ENCODE measurements at places on chromosomes 1 and 21.

- no peak for DNase-seq
Observed at GRCh38 chr1:47578026-47578720, 140.3 kb downstream of the FOXD2 start.

- no peak for DNase-seq
Observed at GRCh38 chr1:115400426-115400825, 62.4 kb upstream of the NGF start.

DNA sequence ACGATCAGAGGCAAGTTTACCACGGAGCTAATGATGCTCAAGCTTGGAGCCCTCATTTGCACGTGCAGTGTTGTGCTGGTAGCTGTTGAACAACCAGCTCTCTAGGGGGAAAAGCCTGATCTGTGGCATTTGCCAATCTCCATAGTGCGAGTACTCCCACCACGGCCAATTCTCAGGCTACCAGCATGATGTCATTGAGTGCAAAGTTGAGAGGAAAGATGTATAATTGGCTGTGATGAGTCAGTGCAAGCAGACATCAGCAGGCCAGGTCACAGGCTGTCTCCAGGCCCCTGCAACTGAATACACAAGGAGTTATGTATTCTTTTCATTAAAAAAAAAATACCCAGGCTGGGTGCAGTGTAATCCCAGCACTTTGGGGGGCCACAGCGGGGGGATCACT, 233.1 kb upstream of the VAMP3 start:
- no peak for DNase-seq

- no peak for DNase-seq
Observed at GRCh38 chr1:20137604-20138003, 1.5 kb upstream of the PLA2G2F start.

GRCh38 chr1:200103966-200104583, 76.6 kb downstream of the NR5A2 start:
- no peak for DNase-seq

DNA sequence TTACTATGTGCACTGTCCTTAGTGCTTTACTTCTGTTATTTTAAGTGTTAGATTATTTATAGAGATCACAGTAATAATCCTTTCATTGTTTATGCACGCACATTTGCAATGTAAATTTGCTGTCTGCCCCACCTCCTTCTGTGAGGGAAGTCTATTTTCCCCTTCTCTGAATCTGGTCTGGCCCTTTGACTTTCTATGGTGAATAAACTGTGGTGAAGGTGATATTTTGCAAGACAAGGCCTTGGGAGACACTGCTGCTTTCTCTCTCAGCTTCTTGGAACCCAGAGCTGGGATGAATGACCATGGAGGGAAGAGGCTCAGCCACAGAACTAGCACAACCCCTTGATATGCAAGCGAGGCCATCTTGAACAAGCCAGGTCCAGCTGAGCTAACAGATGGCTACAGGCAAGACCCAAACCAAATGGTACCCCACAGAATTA, 156.3 kb downstream of the ST6GALNAC3 start:
- DNase-seq, result no peak

GRCh38 chr1:223338811-223339746, 24.9 kb downstream of the SUSD4 start:
- no peak for DNase-seq

GRCh38 chr1:232302376-232303221, 327.3 kb downstream of the SIPA1L2 start:
- DNase-seq, result no peak

GRCh38 chr1:23796466-23797271, 3.9 kb downstream of the GALE start:
- no peak for DNase-seq

DNA sequence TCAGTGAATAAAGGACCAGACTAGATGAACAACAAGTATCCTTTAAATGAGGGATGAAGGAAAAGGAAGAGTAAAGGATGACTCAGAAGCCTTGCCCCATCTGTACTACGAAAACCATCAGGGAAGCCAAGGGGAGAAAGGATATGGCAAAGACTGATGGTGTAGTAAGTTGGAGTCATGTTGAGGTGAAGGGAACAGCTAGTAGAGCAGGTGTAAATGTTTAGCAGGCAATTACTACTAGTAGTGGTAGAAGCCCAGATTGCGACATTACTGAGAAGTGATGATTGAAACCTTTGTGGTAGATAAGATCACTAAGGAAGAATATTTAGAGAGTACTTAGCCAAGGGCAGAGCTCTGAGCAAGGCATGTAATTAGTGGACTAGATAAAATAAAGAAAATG, 84.0 kb downstream of the PHTF1 start:
- no peak for DNase-seq

- no peak for DNase-seq
Observed at GRCh38 chr1:48405940-48406339, 66.1 kb downstream of the SPATA6 start.

DNA sequence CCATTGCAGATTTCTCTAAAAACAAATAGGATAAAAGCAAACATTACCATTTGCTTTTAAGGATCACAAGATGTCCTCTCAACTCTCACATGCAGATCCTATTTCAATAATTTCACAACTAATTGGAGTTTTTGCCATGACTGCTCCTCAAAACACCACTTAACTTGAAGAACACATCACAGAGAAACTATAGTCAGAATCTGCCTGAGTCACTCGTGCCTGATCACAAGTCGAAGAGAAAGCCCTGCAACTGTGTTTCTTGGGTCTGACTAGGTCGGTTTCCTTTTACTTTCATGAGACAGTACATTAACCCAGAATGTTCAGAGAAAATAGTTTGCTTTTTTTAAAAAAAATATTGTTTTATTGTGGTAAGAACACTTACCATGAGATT, 46.3 kb upstream of the SMYD2 start:
- DNase-seq, result no peak
